ENCODE measurements at places on chromosomes 7 and 10.
A peak's percentile ranks its signal among the peaks of the same experiment; 100 is the strongest.

DNA sequence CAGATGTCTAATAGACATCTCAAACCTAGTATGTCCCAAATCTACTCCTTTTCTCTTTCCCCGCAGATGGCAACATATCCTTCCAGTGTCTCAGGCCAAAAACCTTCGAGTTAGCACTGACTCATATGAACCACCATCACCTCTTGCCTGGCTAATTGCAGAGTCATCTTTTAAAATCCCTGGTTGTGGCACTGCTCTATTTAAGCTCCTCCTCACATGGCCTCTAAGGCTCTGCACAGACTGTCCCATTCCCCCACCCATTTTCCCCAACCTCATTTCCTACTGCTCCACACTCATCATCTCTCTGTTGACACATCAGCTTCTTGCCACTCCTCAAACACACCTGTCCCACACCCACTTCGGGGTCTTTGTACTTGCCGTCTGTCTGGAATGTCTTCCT lies 16.8 kb upstream of the HBP1 start:
- DNase-seq, result no peak

DNA sequence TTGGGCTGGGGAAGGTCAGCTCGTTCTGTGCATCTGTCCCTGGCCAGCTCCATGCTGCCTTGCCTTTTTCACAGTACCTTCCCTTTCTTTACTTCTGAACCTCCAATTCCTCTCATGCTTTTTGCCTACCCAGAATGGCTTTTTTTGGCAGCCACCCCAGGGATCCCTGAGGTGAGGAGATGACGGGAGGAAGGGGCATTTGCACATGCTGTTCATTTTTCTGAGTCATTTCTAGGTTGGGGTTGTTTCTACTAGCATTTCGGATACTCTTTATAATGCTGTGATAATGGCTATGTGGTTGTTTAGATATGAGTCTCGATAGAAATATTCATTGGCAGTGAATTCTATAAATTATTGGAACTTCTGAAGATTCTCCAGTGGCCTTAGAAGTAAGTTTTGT lies 415.1 kb upstream of the FZD8 start:
- DNase-seq, result no peak

DNA sequence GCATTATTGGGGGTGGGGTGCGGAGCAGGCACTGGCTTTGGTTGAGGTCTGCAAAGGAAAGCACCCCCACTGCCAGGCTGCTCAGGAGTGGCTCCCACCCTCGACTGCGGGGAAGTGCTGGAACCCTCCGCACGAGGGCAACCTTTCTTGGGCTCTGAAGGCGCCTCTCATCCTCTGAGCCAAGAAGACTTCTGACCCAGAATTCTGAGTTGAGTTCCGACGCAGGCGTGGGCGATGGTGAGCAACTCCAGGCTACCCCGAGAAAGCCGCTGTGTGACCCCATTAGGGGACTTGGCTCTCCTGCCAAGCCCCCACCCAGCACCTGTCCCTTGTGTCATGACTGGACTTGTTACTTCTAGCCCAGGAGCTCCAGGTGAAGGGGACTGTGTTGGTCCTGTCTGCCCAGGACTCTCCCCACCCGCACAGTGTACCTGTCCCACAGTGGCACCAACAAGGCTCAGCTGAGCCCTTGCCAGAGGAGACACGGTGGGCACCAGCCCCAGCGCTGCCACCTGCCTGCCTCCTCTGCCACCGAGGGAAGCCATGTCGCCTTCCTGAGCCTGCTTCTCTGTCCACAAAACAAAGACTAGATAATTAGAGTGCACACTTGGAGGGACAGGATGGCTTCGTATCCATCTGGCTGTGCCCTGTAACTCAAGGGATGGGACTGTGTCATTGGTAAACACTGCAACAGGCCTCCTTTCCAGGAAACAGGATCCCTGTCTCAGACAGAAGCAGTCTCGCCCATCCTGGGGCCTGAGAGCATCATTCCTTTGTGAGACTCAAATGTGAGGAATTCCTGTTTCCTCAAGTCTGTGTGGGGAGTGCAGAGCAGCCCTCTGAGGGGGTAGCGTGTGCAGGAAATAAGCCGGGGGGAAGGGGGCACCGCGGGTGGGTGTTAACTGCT lies 128.8 kb downstream of the LHPP start:
- DNase-seq, result peak; percentile 67

GRCh38 chr10:71086439-71087080 lies 125.8 kb upstream of the UNC5B start:
- DNase-seq, result no peak

GRCh38 chr10:60645980-60646379 lies 132.3 kb upstream of the CDK1 start:
- DNase-seq, result no peak

GRCh38 chr10:66329147-66329546 lies 596.7 kb upstream of the LRRTM3 start:
- no peak for DNase-seq

GRCh38 chr7:153061910-153062528 lies 302.5 kb downstream of the ACTR3B start:
- DNase-seq, result no peak

GRCh38 chr10:52390388-52390787 lies 76.3 kb downstream of the DKK1 start:
- no peak for DNase-seq

GRCh38 chr10:26331371-26331770 lies 106.8 kb upstream of the APBB1IP start:
- DNase-seq, result no peak

GRCh38 chr10:98956576-98957260 lies 278.9 kb downstream of the HPSE2 start:
- DNase-seq, result no peak

DNA sequence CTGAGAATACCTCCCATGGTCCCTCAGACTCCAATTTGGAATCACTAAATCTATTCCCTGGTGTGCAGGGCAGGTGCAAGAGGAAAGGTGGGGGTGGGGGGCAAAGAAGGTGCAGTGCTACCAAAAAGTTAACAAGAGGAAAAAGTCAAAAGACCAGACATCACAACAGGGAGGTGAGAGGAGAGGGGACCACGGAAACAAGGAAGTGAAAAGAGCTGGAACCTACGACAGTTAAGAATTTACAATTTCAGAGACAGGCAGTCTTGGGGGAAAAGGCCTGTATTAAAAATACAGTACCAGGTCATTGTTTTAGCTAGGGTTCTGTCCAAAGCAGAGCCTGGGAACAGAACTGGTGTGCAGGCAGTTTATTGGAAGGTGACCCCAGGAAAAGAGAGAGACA lies 14.6 kb downstream of the ITGB1 start:
- no peak for DNase-seq

DNA sequence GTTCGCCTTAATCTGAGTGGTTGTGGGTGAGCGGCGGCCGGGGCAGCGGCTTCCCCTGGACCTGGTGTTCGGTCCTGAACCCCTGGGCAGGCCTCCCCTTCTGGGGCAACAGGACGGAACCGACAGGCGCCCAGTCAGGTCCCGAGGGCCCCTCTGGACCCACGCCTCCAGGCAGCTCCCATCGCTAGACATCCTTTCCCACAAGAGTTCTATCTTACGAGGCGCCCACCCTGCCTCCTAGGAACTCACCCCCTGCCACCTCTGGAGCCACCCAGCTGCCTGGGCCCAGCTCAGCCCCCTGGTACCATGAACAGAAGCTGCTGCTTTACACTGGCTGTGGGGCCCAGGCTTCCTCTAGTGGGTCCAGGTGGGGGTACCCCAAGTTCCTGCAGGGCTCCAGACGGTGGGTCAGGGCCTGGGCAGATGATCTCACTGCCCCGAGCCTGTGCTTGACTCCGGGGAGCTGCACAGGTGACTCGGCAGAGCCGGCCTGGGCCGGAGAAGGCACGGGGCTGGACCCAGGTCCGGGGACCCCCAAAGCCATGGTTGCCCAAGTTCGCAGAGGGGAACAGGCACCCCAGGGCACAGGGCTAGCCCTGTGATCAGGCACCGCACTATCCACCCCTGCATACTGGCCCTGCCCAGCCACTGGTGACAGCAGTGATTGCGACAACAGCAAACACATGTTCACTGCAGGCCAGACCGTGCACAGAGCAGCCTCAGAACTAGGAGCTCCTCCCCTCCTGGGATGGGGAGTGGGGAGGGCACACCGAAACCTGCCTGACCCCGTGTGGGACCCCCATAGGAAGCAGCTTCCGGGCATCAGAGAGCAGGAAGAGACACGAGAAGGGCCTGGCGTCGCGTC lies 180.3 kb downstream of the ELFN1 start:
- DNase-seq, result no peak

DNA sequence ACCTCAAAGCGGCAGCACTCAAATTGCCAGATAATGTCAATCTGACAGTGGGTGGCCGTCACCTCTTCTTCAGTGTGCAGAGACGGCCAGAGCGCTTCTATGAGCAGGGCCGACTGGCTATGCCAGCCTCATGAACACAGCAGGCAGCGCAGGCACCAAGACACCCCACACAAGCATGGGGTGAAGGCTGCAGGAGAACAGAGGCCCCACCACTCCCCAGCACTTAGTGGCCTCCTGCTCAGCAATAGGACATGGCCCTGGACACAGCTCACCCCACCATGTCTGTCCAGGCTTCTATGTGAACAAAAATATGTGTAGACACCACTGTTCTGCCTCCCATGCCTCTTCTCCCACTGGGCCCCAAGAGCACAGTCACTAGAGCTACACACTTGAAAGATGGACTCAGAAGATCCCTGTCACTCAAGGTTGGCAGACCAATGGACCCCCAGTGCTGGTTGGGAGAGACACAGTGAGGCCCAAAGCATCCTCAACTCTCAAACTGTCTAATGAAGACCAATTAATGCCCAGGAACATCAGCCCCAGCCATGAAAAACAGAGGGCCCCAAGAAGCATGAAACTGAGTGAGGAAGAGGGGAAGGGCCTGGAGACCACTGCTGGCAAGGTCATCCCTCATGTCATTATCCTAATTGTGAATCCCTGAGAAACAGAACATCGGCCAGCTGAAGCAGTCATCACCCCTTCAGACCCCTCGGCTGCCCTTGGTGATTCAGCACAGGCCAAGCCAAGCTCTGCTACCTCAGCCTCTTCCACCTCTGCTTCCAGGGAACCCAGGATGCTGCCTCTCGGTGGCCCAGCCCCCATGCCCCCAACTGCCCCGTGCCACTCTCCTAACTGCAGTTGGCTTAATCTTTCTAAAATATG lies 77.7 kb downstream of the GRID1 start:
- DNase-seq, result no peak

DNA sequence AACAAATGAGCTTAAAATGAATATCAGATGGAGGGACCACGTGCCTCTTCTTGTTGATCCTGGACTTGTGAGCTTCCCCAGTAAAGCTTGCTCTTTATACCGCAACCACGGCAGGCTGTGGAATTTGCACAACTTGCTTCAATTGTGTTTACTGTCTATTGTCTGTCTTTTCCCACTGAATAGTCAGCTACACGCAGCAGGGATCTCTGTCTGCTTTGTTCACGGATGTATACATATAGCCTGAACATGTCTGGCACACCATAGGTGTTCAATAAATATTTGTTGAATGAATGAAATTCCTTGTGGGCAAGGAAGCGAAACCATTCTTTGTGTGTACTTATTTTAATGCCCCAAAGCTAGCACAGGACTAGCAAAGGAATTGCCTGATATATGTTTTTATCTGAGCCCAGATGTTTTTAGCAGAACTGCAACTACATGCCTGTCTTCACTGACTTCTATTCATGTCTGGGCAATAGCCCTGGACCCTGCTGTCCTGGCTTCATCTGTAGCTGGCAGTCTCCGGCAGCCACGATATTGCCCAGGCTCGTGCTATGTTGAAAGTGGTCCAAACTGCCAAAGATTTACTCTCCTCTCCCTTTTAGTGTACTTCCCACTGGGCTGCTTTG lies 29.9 kb upstream of the IFRD1 start:
- DNase-seq, result no peak

DNA sequence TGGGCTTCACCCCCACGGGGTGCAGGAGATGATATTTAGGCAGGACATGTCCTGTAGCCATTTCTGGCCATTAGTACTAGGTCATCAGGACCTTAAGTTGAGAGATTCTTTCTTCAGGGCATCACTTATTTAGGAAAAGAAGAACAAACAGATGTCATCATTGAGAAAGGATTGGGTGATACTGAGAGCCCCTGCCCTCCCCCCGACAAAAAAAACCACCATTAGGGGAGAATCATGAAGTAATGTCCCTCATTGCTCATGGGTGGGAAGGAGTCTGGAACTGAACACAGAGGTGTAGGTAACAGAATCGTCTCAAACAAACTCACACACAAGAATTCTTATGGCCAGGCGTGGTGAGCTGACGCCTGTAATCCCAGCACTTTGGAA lies 6.4 kb upstream of the ORAI2 start:
- no peak for DNase-seq

DNA sequence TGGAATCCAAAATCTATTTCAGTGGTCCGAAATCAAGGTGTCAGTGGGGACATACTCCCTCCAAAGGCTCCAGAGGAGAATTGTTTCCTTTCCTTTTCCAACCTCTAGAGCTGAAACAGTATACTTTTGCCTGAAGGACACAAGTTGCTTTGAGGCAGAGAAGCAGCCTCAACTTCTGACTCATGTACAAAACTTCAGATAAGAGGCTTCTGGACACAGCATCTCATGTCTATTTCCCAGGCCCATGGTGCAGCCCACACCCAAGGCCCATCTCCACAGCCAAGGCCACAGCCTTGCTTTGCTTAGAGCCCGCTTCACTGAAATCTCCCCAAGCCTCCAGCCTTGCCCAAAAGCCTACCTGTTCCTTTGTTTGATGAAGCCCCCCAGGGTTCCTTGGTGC lies 68.9 kb downstream of the ZNF467 start:
- DNase-seq, result no peak
